Pancreas (tissue), 10 donors: ENCODE measurements at places on chromosomes 1 and 21. TPM values are rescaled to one million over a fixed set of nuclear protein-coding genes. Genes with fewer than 3 reads are reported as not detected.

DNA sequence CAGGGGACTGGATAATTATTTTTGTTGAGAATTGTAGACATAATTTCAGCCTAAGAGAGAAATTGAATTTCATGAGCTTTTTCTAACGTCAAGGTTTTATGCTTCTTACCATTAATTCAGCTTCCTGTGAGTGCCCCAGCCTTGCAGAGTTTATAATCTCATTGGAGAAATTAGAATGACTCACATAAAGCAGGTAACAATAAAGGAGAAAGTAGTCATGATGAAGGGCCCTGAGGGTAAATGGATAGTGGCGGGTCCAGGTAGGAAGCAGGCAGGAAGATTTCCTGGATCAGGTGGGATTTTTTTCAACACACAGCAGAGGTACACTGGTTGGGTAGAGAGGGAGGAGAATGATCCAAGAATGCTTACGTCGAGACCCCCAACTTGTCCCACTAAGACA, 311.4 kb downstream of the BARHL2 start:
- DNase-seq: no peak

DNA sequence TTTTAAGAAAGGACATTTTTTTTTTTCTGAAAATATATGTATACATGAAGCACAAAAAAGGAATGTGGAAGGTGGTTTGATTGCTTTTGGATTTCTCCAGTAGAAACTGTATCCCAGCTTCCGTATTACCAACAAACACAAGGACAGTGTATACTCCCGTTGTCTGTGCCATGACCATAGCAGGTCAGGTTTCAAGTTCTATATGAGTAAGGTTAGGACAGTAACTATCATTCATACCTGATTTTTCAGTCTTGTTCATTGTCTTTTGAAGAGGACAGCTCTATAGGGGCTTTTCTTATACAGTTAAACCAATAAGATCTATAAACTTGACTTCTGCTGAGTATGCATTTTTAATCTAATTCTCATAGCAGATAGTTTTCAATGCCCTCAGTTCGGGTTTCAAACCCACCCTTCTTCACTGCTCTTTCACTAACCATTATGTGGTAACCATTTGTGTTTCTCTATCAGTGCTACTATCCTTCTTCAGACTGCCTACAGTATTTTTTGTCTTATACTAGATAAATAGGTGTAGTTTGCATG, 19.6 kb downstream of the UBAP2L start:
- DNase-seq: no peak

GRCh38 chr1:160432371-160432786, 32.0 kb downstream of the VANGL2 start:
- no peak for DNase-seq

- DNase-seq: no peak
Measured at GRCh38 chr1:54122135-54122751, 30.6 kb downstream of the CDCP2 start.

DNA sequence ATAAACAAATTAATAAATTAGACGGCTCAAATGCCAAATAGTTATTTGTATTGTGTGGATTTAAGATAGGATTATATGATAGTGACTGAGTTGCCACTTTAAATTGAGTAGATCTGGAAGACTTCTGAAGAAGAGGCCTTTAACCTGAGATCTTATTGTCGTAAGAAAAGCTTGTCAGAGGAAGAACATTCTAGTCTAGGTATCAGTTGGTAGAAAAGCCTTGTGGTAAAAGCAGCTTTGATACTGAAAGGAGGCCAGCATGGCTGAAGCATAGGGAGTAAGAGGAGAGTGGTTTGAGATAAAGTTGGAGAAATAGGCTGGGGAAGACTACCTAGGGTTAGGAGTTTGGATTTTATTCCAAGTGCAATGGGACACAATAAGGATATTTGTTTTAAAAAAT, 29.1 kb downstream of the SLC30A7 start:
- no peak for DNase-seq

DNA sequence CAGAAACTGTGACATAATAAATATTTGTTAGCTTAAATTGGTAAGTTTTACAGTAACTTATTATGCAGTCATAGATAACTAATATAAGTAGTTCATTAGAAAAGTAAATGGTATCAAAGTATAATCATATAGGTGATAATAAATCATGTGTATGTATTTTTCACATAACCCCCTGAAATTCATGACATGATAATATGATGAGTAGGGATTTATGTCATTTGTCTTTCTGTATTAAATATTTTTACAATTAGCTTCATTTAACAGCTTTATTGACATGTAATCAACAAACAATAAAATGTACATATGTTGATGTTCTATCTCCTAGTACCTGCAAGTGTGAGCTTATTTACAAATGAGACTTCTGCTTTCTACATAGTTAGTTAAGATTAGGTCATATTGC, 9.8 kb upstream of the FCGR2A start:
- no peak for DNase-seq

GRCh38 chr1:43980255-43981134, 1.5 kb downstream of the B4GALT2 start:
- DNase-seq: no peak

- no peak for DNase-seq
Measured at GRCh38 chr1:29971703-29972102, 735.4 kb downstream of the PTPRU start.

GRCh38 chr1:208058756-208059155, 147.8 kb upstream of the CD34 start:
- DNase-seq: no peak

DNA sequence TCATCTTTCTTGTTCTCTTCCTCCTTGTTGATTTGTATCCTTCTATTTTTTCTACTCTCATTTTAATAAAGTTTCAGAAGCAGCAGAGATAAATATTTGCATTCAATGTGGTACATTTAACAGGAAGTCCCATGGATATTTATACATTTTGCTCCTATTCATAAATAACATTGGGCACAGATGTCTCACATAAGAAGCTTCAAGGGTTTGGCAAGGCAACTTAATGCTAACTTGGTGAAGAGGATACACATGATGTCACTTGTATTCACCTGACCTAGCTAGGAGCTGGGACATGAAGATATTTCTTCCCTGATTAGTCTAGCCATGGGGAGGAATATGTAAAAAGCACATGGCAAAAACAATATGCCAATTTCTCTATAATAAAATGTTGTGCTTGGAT, 65.1 kb upstream of the DUSP10 start:
- DNase-seq: no peak

DNA sequence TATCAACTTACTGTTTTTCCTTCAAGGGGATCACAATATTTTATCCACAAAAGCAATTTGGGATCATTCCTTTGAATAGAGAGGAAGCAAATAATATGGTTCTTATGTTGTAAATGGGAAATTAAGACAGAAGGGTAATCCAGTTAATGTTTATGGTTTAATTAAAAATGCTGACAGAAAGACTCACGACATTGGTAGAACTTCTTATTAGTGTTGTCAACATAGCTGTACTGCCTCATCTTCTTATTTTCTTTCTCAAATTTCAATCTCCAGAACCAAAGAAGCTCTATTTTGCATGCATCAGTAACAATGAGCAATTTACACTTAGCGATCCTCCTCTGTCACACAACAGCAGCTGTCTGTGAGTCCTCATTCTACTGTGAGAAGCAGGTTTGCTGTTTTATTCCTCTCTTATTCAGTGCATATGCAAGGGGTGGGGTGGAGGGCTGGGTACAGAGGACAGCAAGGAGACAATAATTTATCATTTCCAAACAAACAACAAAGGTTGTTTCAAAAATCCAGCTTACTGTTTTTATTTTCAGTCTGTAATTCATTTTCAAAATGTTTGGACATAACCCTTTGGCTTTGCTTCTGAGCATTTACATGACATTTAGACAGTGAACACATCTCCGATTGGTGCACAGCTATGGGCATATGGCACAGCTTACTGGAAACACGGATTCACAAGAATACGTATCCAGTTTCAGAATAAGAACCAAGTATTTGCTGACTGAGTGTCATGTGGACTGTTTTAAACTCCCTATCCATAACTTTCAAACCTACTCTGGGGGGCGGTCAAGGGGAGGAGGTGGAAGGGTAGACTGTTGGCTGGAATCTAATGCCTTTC, 335.9 kb downstream of the RGS7 start:
- DNase-seq: no peak

GRCh38 chr1:15290382-15290781, 43.4 kb downstream of the FHAD1 start:
- DNase-seq: no peak

DNA sequence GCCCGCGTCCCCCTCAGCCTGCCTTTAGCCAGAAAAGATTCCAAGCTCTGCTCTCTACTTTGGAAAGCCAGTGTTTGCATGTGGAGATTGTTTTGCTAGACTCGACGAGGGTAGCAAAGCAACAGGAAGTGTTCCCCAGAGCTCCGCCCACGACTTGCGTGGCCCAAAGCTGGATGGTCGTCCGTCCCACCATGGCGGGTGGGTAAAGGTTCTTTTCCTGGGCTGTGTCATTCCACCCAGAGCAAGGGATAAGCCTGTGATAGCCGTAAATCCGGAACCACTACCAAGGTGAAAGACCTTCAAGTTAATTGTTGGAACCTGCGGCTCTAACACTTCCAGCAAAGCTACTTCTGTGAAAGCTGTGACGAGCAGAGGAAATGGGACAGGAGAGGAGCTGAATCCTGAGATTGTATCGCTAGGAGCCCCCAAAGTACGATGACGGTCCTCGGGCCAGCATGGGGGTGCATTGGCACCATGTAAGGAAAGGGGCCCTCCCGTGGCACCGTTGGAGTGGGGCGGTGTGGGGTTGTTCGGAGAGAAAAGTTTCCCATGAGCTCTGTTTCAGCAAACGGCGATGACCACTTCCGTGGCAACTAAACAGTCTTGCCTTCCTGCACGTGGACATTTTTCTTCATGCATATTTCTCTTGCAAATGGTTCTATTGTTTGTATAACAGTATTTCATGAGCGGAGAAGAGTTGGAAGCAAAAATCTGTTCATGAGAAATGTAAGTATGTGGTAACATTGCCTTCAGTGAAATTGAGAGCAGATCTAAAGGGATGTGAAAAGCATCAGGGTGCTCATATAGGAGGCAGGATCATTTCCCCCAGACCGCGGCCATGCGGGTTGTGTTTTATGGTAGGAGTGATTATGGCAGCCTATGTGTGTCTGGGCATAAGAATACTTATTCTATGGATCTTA, 8.4 kb downstream of the MX2 start:
- no peak for DNase-seq

DNA sequence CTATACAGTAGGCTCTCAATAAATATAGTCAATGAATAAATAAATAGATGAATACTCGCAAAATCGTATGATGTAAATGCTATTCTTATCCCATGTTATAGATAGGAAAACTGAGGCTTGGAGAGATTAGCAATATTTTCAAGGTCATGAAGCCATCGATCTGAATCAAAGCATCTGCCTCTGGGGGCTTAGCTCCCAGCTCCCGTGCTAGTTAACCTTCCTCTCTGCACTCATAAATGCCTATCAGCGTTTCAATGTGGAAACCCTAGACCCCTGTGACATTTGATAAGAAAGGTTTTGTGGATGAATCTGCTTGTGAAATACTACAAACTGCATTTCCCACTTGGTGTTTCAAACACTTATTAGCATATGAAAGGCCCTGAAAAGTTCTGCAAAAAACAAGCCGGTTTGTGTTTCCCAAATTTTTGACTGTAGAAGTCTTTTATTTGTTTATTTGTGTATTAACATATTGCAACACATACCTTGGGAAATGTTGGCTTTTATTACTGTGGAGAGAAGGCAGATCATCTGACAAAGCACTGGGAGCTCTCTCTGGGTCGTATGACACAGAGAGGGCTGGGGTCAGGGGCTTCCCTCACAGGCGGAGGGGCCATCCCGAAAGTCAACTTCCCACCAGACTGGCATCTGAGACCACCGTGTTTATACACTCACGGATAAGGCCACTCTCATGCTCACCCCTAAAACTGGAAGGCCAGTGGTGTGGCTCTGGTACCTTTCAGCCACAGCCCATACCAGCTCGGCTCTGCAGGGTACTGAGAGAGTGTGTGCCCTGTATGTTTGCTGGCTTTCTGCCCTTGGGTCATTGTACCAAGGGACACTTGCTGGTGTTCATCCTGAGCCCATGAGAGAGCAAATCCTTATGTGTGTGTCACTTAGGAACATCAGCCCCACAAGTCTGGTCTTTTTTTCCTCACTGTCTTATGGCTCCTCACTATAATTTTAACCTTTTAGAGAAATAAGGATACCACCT, 993 bp upstream of the PROK1 start:
- DNase-seq: no peak

DNA sequence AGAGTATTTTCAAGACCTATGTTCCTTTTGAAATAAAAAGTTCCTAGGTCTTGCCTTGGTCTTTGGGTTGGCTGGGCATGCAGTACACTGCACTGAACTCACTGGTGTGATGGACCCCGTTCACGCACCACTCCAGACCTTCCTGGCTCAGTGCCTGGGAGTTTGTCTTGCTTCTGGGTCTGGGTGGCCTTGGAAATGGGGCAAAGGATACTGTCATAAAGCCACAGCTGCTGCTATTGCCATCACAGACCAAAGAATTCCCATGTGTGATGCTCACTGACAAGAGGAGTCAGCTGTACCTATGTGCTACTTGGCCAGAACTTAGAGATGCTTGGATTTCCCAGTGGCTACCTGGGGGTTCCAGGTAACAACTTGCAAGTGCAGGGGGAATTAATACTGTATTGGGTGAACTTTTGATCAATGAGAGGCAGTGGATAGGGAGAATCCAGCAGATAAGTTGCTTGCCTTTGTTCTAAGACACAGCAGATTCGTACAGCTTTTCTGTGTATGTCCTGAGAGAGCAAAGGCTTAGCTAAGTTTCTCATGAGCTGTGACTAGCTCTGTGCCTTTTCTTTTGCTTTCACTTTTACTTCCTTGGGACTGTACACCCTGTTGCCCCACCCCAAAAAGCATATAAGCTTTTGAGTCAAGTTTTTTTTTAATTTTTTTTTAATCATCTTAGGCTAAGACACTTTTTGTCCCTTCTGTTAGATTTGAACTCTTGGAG, 115.3 kb downstream of the RUNX1 start:
- DNase-seq: no peak

DNA sequence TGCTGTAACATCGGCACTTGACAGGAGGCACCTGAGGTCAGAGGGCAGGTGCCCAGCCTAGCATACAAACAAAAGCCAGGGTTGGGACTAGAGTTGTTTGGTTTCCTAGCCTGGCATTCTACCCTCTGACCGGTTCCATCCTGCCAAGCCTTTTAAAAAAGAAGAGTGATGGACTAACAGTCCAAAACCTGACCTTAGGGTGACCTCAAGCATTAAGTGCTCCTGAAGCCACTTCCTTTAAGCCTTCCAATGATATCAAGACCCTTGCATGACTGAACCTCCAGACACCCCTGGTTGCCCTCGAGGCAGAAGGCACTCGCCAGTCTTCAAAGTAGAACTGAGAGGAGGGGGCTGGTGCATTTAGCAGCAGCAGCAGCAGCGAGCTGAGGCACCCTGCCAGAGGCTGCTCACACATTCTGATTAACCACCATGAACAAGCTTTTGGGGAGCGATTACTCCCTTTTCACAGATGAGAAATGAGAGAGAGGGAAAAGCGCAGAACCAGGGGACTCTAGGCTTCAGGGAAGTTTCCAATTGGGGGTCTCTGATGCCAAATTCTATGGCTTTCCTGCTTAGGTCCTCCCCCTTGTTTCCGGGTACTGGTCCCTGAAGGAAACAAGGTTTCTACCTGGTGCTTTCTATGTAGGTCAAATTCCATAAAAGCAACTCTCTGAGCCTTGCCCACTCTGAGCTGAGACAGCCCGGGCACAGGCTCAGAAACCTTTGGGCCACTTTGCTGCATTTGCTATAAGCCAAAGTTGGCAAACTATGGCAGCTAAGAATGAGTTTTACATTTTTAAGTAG, 9.2 kb downstream of the SLC2A1 start:
- no peak for DNase-seq

- no peak for DNase-seq
Measured at GRCh38 chr1:50427086-50427817, 4.0 kb upstream of the DMRTA2 start.

UROD gene
- 21.9 TPM for total RNA-seq

EDARADD gene
- 4.0 TPM for total RNA-seq

PRAMEF11 gene
- total RNA-seq: not detected
